ENCODE measurements at places on chromosomes 4 and X. TPM values are rescaled to one million over a fixed set of nuclear protein-coding genes. Genes with fewer than 3 reads are reported as not detected.

The FBXL5 gene
- 162 TPM for polyA plus RNA-seq

GRCh38 chr4:28913466-28913865 is 1806.7 kb upstream of the PCDH7 start:
- DNase-seq: no peak

- no peak for DNase-seq
Observed at GRCh38 chr4:183141997-183142396, 42.9 kb downstream of the WWC2 start.

The CENPVL1 gene
- polyA plus RNA-seq: 1.1 TPM

GRCh38 chr4:13627178-13627605 is 333 bp downstream of the BOD1L1 start:
- DNase-seq: no peak

GRCh38 chr4:111198446-111198845 is 575.6 kb upstream of the PITX2 start:
- no peak for DNase-seq

DNA sequence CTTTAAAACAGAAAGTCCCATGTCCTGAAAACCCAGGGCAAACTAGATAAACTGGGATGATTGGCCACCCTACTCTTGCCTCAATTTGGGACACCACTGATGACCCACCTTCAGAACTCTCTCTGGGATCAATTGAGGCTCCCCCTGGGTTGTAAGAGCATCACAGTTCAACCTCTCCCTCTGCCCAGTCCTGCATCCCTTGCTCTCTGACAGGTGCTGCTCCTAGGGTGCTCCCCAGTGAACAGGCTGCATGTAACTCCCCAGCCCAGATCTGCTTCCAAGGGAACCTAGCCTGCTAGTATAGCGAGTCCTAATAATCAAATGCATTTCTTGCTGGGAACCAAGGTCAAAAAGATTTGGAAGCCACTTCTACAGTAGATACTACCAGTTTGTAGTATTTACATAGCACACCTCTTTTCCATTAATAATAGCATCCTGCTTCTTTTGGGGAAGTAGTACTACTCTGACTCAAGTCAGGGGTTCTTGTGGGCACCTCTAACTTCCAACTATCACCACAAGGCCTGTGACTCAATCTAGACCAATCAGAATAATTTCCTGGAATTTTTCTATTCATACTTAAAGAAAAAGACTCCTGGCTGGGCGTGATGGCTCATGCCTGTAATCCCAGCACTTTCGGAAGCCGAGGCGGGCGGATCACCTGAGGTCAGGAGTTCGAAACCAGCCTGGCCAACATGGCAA is 42.1 kb upstream of the SPINK2 start:
- DNase-seq: no peak

DNA sequence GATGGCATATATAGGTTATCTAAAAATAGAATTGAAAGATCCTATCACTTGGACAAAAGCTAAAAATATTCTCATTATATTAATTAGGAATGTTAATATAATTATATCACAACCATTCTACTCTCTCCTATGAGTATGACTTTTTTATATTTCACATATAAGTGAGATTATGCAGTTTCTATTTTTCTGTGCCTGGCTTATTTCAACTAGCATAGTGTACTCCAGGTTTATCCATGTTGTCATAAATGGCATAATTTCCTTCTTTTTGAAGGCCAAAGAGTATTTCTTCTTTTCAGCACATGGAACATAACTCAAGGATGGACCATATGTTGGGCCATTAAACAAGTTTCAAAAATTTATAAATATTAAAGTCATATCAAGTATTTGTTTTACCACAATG is 421.2 kb upstream of the CTSO start:
- DNase-seq: no peak

DNA sequence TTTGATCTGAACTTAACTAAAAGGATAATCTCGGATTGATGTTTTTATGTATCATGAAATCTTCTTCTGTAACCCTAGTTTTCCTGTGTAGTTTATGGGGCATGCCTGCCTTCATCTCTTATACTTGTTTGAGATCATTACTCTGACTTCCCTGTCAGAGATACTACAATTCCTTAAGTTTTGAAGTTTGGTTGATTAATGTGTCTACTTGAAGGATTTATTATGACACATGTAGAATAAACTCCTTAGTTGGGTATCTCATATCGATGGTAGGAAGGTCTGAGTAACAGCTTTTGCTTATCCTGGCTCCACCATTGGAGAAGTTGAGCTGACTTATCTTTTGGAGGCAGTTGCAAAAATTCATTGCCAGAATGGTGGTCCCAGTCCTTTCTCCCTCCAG is 46.7 kb downstream of the WWC2 start:
- no peak for DNase-seq

The MYOZ2 gene
- polyA plus RNA-seq: 3.2 TPM

DNA sequence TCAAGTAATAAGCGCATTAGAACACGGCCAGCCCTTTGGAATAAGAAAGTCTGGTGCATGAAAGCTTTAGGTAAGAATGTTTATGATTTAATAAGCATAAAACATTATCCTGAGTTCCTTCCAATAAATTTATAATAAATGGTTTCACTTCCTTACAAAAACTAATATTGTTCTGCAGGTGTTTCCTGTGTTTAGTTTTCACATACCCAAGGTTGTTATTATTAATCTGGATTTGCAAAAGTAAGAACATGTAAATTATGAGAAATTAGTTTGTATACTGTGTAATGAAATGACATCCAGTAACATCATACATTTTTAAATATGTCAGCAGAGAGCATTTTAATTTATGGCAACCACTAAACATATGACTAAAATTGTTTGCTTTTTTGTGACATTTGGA is 72.1 kb downstream of the BANK1 start:
- DNase-seq: no peak

DNA sequence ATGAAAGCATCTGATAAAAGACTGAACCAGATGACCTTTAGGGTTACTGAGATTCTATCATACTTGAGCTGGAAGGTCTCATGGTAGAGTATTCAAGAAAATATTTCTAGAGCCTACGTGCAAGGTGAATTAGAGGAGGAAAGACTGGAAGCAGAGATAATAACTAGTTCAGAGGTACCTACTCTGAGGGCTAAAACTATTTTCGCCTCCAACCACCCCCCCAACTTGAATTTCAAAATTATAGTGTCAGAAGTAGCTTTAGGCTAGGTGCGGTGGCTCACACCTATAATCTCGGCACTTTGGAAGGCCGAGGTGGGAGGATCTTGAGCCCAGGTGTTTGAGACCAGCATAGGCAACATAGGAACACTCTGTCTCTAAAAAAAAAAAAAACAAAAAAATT is 30.9 kb downstream of the NLGN3 start:
- DNase-seq: no peak

The CYP2U1 gene
- 6.9 TPM for polyA plus RNA-seq

GRCh38 chr4:76430519-76431388 is 4.3 kb upstream of the SHROOM3 start:
- no peak for DNase-seq

- DNase-seq: no peak
Observed at GRCh38 chrX:77444545-77444944, 2.6 kb upstream of the FGF16 start.

- no peak for DNase-seq
Observed at GRCh38 chr4:141914746-141915145, 278.4 kb downstream of the IL15 start.

DNA sequence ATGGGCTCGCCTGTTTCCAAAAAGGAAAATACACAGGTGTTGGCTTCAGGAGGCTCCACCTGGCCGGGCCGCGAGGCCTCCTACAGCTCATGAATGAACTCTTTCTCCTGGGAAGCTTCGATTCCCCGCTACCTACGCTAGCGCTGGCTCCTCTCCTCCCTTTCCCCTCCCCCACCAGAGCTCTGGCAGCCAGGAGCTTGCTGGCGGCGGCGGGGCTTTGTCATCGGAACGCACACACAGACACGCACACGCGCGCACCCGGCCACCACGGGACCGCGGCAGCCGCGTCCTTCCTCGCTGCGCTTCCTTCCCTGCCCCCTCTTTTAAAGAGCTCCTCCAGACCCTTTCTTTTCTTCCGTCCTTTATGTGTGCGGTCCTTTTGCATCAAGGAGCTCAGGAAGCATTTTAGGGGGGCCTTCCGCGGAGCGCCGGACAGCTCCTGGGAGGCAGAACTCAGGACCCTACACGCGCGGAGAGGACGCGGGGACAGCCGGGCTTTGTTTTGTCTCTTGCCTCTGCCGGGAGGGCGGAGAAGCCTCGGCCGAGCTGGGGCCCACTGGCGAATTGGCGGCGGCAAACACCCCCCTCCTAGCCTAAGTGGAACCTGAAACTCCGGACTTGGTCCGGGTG is 70.2 kb upstream of the BCOR start:
- DNase-seq: no peak

DNA sequence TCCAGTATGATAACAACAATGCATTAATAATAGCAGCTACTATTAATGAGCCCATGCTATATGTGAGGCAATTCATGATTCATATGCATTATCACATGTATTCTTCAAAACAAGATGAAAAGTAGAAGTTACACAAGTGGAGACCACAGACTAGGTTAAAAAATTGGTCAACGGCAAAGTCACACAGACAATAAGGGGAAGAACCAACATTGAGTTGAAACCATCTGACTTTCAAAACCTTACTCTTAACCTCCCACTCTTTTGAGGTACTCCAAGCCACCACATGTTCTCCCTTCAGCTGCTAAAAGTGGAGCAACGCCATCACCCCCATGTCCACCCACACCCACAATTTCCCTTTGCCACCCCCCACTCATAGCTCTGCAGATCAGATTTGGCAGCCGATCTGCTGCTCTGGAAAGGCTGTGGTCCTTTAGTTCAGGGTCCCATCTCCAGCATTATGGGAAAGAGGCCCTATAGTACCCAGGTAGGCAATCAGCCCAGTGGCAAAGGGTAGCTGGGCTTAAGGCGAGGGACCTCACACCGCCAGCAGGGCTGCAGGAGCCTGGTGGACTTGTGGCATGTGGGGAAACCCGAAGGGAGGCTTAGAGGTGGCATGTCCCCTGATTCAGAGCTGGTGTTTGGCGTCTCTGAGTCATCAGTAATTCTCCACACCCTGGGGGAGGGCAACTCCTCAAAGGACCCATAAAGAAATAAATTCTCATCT is 33.5 kb upstream of the CYBB start:
- DNase-seq: no peak

The GPR50 gene
- polyA plus RNA-seq: not detected

The GLRA2 gene
- polyA plus RNA-seq: not detected

GRCh38 chr4:13917015-13917414 is 289.5 kb upstream of the BOD1L1 start:
- no peak for DNase-seq

DNA sequence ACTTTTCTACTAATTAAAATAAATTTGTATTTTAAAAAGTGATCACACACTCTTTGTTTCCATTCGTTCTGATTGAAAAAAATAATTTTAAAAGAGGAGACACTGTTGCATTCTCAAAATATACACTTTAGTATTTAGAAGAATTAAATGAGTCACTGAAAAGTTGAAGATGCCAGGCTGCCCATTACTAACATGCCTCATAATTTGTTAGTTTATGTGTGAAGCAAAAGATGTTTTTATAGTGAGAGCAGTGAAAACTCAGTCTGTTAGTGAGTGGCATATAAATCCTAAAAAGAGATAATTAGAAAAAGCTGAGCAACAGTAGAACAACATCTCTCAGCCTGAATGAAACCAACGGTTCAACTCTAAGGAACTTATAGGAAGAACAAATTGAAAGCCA is 143.4 kb downstream of the CDS1 start:
- no peak for DNase-seq

The ADAM29 gene
- polyA plus RNA-seq: 100 TPM

DNA sequence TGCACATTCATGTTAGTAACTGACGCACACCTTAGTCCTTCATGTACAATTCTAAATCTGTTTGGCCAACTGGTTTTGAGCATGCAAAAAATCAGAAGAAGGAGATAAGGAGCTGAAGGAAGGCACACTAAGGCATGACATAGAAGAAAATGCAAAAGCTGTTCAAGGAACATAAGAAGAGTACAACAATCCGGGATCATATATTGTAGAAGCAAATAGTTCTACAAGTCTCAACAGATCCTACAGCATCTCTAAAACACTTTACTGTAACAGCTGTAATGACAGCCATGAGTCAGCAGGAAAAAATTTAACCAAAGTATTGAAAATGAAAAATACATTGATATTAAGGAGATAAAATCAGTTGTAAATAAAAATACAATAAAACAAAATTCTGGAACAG is 57.7 kb downstream of the KLHL13 start:
- no peak for DNase-seq

DNA sequence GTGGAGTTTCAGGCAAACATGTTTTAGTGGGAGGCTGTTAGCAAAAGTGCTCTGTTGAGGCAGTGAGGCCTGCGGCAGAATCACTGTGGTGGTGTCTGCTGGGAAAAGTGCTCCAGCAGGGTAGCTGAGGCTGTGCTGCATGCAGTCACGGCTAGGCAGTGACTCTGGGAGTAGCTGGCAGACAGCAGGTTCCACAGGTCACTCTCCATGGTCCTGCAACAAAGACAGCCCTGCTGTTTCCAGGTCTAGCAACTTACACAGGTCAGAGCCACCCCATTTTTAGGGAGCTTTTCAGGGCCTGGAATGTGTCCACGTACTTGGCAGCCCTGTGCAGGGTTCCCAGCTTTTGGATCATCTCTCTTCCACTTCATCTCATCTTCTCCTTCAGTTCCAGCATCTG is 184.3 kb downstream of the NAA11 start:
- DNase-seq: no peak

DNA sequence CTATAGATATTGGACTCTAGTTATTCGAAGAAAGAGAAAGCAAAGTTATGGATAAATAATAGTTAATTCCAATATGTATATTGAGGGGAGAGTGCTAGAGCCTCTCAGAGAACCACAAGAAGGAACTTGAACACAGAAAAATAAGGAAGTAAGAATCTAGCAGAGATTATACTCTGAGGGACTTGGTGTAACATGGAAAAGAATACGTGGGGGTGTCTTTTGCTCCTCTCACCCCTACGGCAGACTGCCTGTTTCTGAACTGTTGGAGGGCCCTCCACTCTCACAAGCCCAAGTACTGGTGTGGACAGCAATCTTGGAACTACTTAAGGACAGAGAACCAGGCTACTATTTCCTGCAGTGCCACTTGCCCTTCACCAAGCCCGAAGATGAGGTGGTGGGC is 1174.4 kb upstream of the PCDH10 start:
- no peak for DNase-seq

DNA sequence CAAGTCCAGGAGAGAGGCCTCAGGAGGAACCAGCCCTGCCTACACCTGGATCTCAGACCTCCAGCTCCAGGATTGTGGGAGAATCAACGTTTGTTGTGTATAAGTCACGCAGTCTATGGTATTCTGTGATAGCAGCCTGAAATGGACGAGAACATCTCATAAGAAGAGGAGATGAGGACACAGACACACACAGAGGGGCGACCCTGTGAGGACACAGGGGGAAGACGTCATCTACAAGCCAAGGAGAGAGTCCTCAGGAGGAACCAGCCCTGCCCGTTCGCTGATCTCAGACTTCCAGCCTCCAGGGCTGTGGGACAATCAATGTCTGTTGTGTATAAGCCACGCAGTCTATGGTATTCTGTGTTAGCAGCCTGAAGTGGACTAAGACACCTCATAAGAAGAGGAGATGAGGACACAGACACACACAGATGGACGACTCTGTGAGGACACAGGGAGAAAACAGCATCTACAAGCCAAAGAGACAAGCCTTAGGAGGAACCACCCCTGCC is 20.3 kb downstream of the P2RY8 start:
- DNase-seq: no peak

The CPLX1 gene
- polyA plus RNA-seq: 4.4 TPM

The SPOCK3 gene
- 1.5 TPM for polyA plus RNA-seq

The HPGDS gene
- polyA plus RNA-seq: 1.7 TPM

The ABCD1 gene
- polyA plus RNA-seq: 34.3 TPM

The PABPC5 gene
- polyA plus RNA-seq: 2.3 TPM
